T-helper 22 cell (primary cell): ENCODE measurements at places on chromosomes 3 and 15.

GRCh38 chr3:114675104-114675503 is 381.3 kb downstream of the TIGIT start:
- DNase-seq = no peak

DNA sequence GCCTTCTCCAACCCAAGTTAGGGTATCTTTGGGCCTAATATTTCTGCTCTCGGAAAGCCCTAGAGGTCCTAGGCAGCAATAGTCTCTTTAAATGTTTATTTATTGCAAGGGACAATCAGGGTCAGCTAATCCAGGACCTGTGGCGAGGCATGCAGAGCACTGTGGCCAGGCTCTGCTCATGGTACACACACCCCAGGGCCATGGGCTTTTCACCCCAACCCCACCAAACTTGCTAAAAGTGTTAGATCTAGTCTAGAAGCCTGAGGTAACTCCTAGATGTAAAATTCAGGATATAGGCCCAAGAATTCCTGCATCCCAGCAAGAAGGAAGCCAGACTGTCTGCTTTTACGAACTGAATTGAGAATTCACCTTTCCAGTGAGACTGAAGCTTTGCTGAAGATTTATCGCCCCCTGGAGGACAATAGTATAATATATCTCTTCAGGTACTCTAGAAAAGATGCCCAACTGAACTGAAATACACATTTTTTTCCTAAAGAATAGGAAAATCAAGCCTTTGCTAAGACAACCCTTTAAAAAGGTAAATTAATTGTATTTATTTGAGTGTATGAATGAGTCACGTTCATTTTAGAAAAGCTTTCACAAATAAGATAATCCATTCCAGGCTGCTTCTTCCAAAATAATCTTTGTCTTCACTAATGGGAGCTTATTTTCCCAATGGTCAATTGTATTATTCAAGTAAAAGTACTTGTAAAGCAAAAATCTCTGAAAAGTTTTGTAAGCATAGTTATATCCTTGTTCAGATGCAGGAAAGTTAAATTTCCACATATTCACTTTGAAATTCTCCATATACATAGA is 89.8 kb downstream of the LRRC3B start:
- no peak for DNase-seq

DNA sequence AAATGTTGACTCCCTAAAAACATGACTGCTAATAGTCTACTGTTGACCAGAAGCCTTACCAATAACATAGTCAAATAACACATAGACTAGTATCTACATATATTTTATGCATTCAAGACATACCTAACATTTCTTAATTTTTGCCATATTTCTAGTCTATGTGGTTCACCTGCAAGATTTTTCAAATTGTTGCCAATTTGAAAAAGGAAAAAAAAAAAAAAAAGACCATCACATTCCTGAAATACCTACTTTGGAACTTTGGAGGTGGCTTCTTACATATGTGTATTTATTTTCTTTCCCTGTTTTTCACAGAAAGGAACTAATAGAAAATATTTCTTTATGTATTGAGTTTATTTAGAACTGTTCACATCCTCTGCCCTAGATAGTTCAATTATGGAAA is 13.4 kb upstream of the ATP13A3 start:
- no peak for DNase-seq

DNA sequence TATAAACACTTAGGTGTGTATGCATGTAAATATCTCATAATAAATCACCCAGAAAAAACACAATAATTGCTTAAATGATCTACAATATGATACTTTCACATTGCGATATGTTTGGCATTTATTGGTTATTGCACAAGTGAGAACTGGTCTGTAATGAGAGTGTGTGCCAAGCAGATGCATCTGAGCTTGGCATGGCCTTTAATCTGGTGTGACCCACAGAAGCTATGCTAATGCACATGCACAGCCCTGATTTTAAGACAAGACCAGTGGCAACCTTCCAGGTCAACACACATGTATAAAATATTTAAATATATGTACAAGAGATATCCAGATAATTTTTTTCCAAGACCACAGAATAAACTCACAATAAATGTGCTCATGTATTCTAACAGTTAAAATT is 42.7 kb downstream of the C2CD4A start:
- DNase-seq = no peak

GRCh38 chr3:170689893-170690660 is 104.2 kb upstream of the SLC7A14 start:
- no peak for DNase-seq

DNA sequence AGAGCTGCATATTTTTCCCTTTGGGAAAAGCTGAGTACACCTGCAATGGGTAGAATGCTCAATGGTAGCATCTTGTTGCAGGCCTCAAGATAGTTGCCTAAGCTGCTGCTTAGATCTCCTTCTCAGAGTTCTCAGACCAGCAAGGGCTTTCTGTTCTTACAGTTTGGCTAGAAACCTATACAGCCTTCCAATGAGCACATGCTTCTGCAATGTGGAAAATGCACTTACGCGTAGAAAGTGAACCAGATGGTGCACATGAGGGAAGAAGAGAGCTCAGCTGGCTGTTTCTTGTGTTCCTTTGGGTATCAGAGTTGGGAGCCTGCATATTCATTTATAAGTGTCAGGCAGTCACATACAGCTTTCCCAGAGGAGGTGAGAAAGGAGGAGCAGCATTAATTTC is 136.4 kb downstream of the B3GALNT1 start:
- no peak for DNase-seq

GRCh38 chr3:156535162-156535627 is 19.7 kb downstream of the SSR3 start:
- DNase-seq = no peak

DNA sequence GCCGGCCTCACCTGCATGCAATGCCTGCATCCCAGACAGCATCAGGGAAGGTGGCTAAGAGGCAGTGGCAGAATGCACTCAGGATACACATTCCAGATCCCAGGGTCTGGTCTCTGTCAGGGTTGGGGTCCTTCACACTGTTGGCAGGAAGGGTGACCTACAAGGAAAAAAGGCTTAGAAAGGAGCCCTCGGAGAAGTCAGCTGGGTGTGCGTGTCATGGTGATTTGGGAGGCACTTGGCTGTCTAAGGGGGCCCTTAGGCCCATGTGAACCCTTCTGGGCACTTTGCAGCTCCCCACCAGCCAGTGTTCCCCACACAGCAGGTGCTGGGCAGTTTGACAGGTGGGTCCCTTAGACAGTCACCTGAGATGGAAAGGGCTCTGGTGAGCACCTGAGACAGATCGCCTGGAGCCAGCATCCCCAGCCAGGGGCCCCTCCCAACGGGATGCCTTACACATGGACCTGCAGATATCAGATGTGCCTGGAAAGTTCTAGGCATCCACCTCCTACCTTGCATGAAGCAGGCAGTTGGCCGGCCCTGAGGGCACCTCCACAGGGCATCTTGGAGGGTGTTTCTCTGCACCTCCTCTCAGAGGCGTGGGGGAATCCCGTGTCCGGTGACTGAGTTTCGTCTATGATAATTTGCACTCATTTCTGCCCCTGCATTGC is 131.6 kb downstream of the LRRK1 start:
- no peak for DNase-seq
